RPMI8226 (cell line): ENCODE measurements at places on chromosomes 7 and 10.
A peak's percentile ranks its signal among the peaks of the same experiment; 100 is the strongest.

- DNase-seq = no peak
Observed at GRCh38 chr10:131569851-131570715, 258.6 kb upstream of the TCERG1L start.

DNA sequence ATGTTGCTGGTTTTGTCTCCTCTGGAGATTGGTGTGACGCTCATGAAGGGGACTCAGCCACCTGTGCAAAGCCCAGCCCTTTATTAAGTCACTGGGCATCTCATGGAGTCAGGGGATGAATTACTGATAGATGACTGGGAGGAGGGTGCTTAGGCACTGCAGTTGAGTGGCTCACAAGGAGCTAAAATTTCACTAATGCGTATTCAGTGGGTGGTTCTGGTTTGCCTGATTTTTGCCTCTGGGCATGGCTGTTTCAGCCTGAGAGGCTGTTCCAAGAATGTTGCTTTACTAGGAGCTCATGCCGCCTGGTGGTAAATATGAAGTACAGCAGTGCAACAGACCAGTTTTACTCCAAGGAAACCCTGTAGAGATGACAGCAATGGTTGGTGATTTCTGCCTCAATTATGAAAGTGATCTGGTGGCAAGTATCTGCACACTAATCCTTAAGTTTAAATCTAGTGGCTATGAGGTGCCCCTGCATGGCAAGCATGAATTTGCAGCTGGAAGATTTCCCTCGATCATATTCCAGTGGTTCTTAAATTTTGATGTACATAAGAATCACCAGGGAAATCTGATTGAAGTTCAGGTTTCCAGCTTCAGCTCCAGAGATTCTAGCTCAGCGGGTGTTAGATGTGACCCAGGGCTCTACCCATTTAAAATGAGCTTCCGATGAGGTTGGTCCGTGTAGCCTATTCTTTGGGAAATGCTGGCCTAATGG lies 19.9 kb downstream of the ACTA2 start:
- peak; percentile 69 for DNase-seq

- no peak for DNase-seq
Observed at GRCh38 chr7:69703099-69703498, 104.8 kb downstream of the AUTS2 start.

DNA sequence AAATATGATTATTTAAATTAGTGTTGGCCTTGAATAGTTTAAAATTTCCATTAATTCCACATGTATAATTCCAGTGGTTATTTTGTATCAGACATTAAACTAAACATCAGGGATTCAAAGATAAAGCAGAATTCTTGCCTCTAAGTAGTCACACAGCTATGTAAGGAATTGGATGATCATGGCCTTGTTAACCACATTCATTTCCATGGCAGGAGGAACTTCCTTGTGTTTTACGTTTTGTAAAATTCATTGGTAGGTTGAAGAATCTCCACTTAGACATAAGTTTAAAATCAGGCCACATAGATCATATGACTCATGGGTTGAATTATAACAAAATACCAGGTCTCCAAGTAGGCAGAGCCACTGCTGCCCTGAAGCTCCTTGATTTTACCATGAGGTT lies 289.7 kb downstream of the PLXDC2 start:
- DNase-seq = no peak

- DNase-seq = no peak
Observed at GRCh38 chr7:153401795-153402720, 642.5 kb downstream of the ACTR3B start.

- DNase-seq = no peak
Observed at GRCh38 chr10:82498976-82499375, 624.0 kb downstream of the NRG3 start.

DNA sequence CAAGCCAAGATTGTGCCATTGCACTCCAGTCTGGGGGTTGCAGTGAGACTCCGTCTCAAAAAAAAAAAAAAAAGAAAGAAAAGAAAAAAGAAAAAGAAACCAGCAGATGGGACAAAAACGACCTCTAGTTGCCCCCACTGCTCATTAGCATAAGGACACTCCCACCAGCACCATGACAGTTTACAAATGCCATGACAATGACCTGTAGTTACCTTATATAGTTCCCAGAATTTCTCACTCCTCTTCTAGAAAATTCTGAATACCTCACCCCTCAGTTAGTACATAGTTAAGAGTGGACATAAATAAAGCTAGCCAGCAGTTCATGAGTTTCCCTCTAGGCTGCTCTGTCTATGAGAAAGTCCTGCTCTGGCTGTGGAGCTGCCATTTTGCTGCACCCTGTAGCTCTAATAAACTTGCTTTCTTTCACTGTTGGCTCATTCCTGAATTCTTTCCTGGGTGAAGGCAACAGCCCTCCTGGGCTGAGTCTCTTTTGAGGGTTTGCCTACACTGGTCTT lies 276.8 kb upstream of the AKR1E2 start:
- no peak for DNase-seq

DNA sequence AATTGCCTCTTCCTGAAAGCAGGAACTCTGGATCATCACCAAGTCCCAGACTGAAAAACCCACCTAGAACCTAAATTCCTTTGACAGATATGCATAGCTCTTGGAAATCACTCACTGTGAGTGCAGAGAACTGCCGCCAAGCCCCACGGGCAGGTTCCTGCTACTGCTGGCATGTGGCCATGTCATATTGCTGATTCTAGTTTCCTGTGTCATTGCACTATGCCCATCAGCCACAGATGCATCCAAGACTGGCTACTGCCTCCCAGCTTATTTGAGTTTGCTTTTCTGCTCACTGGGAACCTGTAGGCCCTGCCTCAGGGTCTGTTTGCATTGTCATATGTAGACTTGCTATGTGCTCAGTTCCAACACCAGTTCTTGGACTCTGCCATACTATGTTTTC lies 786.0 kb downstream of the GRID1 start:
- peak; percentile 37 for DNase-seq

DNA sequence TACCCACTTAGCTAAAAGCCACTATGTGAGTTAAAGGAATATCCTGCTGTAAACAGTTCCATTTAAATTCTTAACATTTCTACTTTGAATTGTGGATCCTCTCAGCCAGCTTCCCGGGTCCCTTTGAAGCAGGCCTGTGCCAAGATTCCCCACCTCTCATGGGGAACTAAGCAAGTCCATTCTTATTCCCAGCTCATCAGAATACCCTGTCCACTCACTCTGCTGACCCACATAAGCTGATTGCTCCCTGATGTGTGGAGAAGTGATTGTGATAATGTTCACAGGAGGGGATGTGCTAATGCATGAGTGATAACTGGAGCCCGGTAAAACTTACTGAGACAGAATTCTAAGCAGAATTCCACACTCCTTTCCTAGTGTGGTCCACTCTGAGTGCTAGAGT lies 709.7 kb downstream of the CNTNAP2 start:
- DNase-seq = no peak
